ENCODE measurements at places on chromosomes 6 and 20.

- no peak for DNase-seq
Observed at GRCh38 chr20:17155401-17155800, 71.4 kb upstream of the PCSK2 start.

- DNase-seq, result peak; percentile 90
Observed at GRCh38 chr6:16639684-16640480, 121.4 kb downstream of the ATXN1 start.

DNA sequence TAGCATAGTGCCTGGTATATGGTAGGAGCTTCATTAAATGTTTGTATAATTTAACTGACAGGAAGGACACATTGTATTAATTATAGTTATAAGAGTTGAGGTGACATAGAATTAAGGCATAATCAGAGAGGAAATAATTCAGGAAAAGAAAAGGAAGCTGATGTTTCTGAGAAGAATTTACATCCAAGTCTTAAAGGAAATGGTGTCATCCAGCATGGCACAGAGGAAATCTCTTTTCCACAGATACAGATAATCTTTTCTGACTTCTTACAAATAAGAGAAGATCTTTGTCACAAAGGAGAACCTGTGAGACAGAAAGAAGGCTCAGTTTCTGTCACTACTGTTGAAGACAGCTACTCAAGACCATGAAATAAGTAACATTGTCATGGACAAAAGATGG, 222.5 kb downstream of the GJA1 start:
- no peak for DNase-seq

- no peak for DNase-seq
Observed at GRCh38 chr6:116564311-116564710, 7.0 kb upstream of the RWDD1 start.

GRCh38 chr20:38164624-38165088, 414 bp downstream of the TGM2 start:
- DNase-seq, result no peak

DNA sequence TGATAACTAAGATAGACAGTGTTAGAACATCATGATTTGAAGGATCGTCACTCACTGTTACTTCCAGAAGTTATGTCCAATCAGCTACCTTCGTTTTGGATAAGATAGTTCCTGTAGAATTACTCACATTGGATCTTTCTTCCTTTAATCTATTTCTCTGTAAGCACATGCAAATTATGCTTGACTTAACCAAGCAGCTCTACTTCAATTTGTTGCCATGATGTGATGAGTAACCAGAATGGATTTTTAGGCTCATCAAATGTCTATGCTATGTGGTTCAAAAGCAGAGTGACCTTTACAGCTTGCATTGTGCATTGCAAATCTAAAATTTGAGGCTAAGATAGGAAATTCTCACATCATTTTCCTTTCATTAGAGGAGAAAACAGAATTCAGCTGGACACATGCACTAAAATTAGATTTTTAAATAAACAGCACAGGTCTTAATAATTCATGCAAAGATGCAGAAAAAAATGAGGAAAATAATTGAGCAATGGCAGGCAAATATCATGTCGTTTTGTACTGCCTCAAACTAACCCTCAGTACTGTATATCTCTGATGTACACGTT, 76.7 kb upstream of the ZFP64 start:
- DNase-seq, result no peak

DNA sequence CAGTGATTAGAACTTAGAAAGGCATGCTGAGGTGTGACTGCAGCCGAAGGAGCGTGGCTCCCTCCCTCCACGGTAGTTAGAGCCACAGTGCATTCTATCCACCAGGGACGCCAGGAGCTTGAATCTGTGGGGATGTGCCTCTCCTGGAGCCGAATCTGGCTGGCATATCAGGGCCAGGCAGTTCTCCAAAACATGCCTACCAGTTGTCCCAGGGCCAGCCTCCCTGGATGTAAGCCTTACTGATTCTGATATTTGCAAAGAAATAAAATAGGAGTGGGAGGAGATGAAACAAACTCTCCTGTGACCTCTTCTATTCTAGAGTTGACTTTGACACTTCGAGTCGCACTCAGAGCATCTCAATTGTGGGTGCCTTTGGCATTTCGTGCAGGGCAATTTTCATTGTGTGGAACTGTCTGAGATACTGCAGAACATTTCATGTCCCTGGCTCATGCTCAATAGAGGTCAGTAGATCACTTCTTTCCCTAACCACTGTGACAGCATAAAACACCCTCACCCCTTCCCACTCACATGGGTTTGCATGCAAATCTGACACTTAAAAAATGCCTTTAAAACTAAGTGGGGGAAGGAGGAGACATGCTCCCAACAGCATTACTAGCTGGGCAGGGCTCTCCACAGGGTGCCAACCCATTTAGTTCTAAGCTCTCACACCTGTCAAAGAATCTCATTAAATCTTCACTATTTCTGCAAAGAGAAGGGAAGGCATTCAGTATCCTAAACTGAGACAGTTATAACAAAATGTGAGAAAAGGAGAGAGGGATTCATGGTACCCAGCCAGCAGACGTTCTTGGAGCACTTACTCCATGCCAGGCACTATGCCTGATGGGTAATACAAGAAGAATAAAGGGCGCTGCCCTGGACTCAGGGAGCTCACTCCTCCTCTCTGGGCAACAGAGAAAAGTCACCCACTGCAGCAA, 378.9 kb downstream of the PREX1 start:
- DNase-seq, result no peak

DNA sequence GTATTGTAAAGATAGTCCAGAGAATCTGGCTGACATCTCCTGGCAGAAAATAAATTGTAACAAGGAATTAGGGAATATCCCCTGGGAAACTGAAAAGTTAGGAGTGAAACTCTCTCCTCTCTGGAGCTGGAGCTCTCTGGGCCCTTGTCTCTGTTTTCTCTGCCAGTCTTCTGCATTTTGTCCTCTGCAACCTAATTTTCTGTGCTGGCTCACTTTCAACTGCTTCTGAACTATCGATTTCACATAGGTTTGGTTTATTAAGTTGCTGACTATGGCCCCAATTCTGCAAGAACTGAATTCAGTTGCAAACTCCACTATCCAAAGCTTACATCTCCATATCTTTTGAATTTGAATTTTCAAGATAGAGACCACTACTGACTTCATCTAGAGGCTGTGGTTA, 9.3 kb downstream of the TCF21 start:
- no peak for DNase-seq

DNA sequence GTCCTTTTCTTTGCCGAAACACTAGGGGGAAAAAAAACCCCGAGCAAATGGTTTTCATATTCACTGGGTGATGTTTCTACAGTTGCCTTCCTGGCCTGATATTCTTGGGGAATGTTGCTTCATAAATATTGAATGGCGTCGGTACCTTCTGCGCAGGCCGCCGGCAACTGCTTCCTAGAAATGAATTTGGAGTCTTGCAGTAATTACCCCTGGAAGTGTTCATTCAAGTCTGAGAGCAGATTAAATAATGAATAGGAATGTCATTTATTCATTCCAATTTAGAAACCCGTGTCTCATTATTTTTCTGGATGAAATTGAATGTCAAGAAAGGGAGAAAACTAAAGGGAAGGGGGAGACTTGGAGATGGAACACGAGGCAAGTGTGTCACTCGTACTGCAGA, 179.4 kb upstream of the KCNG1 start:
- no peak for DNase-seq

GRCh38 chr6:27752038-27752885, 159.9 kb downstream of the OR2B2 start:
- peak; percentile 82 for DNase-seq

GRCh38 chr6:79201983-79202382, 32.5 kb downstream of the HMGN3 start:
- no peak for DNase-seq

- no peak for DNase-seq
Observed at GRCh38 chr20:57756213-57756612, 46.4 kb upstream of the PMEPA1 start.

- no peak for DNase-seq
Observed at GRCh38 chr6:140462453-140463311, 1088.2 kb upstream of the CITED2 start.

- DNase-seq, result peak; percentile 12
Observed at GRCh38 chr6:135181333-135182070, 394 bp downstream of the MYB start.

- DNase-seq, result no peak
Observed at GRCh38 chr6:41892921-41893564, 2.1 kb downstream of the USP49 start.

DNA sequence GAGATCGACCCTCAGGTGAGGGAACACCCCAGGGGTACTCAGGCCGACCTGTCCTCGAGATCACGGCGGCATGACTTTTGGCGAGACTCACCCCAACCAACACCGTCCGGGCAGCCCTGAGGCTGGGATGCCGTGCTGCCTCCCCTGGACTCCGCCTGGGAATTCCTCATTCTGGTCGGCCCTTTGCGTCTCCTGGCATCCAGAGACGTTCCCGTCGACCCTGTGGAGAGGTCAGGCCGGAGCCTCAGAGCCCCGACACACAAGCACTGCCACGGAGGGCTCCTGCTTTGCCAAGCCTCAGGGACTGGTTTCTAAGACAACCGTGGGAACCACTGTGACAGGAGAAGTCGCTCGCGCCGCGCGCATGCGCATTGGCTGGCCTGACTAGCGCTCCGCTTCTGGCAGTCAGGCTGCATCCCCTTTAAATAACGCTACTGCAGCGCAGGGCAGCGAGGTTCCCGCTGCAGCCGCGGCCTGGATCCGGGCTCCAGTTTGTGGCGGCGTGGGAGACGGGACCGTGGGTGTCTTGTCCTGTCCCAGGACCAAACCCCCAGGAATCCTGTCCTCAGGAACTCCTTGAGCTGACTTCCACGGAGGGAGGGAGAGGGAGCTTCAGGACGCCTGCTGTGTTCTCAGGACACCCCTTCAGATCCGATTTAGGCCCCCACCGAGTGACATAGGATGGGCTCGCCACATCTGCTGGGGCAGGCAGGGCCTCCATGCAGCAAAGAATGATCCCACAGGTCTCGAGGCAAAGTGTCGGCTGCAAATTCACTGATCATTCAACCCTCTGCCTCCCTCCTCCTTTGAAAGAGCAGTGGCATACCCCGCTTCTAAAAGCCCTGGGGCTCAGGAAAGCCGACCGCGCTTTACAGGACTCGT, 163.2 kb upstream of the ZNF337 start:
- DNase-seq, result no peak

- no peak for DNase-seq
Observed at GRCh38 chr20:58407966-58408557, 19.0 kb downstream of the VAPB start.
